ENCODE measurements at places on chromosomes 5 and 9. TPM values are rescaled to one million over a fixed set of nuclear protein-coding genes. Genes with fewer than 3 reads are reported as not detected.

The LCN10 gene
- total RNA-seq: not detected

DNA sequence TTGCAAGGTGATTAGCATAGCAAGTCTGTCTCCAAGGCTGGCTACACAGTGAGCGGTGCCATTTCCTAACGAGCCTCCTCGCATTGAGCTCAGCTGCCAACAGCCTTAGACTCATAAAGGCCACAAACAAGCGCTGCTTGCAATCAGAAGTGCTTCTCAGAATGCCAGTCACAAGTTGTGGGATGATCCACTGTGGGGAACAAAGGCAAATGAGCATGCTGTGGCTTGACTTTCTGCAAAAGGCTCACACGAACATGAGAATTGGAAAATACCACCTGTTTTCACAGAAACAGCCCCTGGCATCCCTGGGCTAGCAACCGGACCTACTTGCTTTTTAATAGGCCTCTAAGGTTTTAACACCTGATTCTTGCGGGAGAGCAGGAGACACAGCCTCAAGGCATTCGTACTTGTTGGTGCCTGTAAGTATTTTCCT lies 215.5 kb downstream of the FANCC start:
- no peak for DNase-seq

DNA sequence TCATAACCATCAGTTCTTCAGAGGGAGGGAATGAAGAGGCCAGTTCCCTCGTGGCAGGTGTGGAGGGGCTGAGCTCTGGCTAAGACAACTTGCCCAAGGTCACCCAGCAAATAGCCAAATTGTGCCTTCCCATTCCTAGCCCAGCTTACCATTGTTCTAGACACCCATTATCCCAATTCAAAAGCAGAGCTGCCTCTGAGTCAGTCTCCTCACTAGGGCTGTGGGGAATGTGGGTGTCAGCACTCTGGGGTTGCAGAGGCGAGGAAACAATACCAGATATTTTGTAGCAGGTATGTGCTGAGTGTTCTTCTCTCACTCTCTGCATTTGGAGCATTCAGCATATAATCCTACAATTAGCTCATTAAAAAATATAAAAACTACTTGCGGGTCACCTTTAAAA lies 270.8 kb downstream of the PSAT1 start:
- DNase-seq: no peak

- no peak for DNase-seq
Measured at GRCh38 chr9:125694478-125694877, 12.5 kb downstream of the MAPKAP1 start.

GRCh38 chr9:124674651-124675050 lies 96.5 kb downstream of the NR6A1 start:
- no peak for DNase-seq

GRCh38 chr5:176175101-176175852 lies 62.9 kb upstream of the SIMC1 start:
- DNase-seq: no peak

The MARVELD2 gene
- total RNA-seq: 50.3 TPM

- DNase-seq: no peak
Measured at GRCh38 chr5:176803943-176804498, 6.3 kb upstream of the UNC5A start.

The IL4 gene
- not detected for total RNA-seq

GRCh38 chr5:3854188-3854821 lies 258.7 kb downstream of the IRX1 start:
- no peak for DNase-seq

The FNIP1 gene
- 45.0 TPM for total RNA-seq

The GPR151 gene
- total RNA-seq: not detected

GRCh38 chr9:92644278-92644677 lies 25.7 kb downstream of the IPPK start:
- DNase-seq: no peak

GRCh38 chr9:91176426-91176825 lies 185.3 kb downstream of the AUH start:
- no peak for DNase-seq

The IL7R gene
- total RNA-seq: not detected

- no peak for DNase-seq
Measured at GRCh38 chr5:88785746-88786565, 97.0 kb downstream of the MEF2C start.

GRCh38 chr5:16548115-16548514 lies 68.7 kb downstream of the RETREG1 start:
- no peak for DNase-seq

The SLCO4C1 gene
- total RNA-seq: 1.3 TPM

DNA sequence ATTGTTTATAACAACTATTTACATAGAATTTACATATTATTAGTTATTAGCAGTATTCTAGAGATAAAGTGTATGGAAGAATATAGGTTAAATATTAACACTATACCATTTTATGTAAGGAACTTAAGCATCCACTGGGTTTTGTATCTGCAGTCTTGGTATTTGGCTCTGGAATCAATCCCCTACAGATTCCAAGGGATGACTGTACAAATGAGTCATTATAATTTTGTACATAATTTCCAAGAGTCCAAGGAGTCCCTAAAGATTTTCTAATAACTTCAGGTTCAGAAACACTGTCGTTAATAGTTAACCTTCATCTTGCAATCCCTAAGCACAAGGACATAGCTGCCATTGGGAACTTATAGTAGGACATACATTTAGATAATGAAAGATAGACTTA lies 254.8 kb upstream of the PDE4D start:
- no peak for DNase-seq

- DNase-seq: no peak
Measured at GRCh38 chr9:16593746-16594145, 276.7 kb downstream of the BNC2 start.

DNA sequence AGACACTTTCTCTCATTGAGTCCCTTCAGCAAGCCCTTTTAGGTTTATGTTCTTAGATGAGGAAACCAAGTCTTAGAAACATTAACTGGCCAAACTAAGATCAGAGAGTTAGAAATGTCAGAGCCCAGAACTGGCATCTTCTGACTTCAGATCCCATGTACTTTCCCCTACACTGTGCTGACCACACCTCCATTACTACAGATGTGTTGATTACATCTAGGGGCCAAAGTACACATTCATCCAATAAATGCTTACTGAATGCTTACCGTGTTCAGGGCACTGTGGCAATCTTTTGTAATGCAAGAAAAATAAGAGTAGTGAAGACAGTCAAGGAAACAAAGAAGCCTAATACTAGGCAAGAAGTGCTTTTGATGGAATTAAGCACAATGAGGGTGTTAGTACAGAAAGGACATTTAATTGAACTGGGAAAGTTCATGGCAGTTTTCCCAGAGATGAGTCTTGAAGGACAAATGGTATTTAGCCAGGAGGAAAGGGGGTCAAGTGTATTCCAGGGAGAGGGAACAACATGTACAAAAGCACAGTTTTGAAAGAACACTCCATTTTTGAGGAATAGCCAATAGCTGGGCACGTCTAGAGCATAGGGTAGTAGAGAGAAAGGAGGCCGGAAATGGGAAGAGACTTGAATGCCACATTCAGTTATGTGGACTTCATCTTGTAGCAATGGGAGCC lies 89.7 kb upstream of the CDKN2B start:
- no peak for DNase-seq

All from Caco-2 (cell line).